Stimulated activated CD8-positive, alpha-beta memory T cell treated with anti-CD3 and anti-CD28 coated beads, Interleukin-7, amount 100 ng/mL, for 1 hour (primary cell): ENCODE measurements at places on chromosomes 13 and 19.

DNA sequence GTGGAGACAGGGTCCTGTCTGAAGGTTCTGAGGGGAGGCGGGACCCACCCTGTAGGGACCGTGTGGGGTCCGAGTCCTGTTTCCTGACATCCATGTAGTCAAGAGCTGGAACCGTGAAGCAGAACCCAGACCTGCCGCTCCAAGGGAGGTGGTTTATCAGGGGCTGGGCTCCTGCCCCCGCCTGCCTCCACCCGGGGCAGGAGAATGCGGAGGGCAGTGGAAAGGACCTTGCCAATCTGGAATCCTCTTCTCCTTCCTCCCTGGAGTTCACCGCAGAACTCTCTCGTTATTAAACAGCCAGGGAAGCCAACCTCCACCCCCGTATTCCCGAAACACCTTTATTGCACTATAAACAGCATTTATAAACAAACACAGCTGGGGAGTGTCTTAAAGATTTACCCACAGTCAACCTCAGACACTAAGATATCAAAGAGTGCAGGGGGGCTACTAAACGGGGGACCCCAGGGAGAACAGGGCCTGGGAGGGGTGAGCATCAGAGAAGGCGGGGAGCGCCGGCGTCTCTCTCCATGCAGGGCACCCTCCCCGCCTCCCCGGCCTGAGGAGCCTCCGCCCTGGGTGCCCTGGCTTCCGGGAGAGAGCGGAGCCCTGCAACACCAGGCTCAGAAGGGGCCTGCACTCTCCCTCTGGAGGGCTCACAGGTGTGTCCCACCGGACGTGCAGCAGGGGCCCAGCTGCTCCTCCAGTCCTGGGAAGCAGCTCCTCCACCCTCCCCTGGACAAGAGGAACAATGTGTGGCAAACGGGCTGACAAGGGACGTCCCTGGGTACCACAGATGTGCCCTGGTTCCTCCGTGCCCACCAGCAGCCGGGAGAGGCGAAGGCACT is 3.6 kb downstream of the C2CD4C start:
- no peak for DNase-seq

DNA sequence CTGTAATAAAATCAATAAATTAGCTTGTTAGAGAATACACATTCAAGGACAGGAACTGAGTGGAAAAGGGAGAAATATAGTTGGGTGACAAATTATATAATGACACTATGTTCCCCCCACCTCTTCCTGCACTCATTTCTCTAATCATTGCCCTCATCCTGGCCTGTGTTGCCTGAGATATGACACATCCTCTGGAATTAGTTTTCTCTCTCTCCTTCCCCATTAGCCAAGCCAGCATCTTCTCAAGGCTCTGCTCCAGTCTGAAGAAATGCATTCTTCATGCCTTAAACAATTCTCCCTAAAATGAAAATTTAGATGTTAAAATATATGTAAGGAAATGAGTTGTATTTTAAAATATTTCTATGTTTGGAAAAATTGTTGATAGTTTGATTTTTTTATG is 280.3 kb downstream of the POU4F1 start:
- no peak for DNase-seq

GRCh38 chr19:2015608-2015950 is at the start of gene BTBD2:
BTBD2 (minus strand) TSS chr19:2015714; CDS start chr19:2015703, 11 bp downstream.
- no peak for DNase-seq

GRCh38 chr19:16372065-16372915 is 47.7 kb downstream of the KLF2 start:
- DNase-seq, result no peak

DNA sequence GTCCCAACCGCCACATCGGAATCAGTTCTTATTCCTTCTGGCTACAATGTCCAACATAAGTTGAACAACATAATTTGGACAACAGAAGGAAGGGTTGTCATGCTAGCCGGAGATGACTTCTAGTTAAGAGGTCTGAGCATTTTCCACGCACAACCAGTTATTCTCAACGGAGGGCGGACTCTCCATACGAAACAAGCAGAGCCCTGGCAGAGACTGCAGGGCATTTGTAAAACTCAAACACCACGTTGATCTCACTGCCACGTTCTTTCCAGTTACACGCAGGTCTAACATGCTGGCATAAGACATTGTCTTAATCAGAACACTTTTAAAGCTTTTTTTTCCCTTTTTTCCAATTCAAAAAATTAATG is 38.3 kb upstream of the DCUN1D2 start:
- no peak for DNase-seq

- no peak for DNase-seq
Observed at GRCh38 chr13:102571075-102571474, 25.7 kb upstream of the TPP2 start.

- no peak for DNase-seq
Observed at GRCh38 chr19:19257836-19258588, 15.1 kb downstream of the TM6SF2 start.

DNA sequence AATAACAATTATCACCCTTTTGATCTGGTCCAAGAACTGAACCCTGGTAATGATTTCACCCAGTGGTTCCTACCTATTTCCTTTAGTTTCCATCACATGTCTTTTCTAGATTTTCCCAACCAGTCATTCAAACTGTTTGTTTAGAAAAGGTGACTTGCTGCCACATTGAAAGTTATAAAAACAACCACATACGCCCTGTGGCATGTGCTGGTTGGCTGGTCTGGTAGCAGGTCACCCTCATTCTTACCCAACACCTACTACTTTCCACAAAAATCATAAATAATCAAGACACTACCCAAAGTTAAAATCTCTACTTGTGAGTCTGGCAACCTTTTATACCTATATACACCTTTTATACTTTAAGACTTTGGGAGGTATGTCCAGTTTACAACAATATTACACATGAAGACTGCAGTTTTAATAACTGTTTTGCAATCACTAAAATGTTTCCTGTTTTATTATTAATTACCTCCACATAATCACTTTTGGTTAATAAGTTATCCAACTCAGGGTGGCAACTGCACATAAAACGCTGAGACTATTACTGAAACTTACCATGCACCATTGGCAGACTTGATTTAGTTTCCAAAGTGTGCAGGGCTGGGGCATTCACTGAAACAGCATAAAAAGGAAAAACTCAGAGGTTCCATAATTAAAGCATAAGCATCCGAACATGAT is 38.9 kb downstream of the DZIP1 start:
- DNase-seq, result no peak

- no peak for DNase-seq
Observed at GRCh38 chr13:94308832-94309231, 170.7 kb downstream of the DCT start.

- no peak for DNase-seq
Observed at GRCh38 chr19:3507371-3508120, 1.4 kb downstream of the FZR1 start.

- no peak for DNase-seq
Observed at GRCh38 chr13:95304453-95304852, 3.2 kb upstream of the ABCC4 start.

DNA sequence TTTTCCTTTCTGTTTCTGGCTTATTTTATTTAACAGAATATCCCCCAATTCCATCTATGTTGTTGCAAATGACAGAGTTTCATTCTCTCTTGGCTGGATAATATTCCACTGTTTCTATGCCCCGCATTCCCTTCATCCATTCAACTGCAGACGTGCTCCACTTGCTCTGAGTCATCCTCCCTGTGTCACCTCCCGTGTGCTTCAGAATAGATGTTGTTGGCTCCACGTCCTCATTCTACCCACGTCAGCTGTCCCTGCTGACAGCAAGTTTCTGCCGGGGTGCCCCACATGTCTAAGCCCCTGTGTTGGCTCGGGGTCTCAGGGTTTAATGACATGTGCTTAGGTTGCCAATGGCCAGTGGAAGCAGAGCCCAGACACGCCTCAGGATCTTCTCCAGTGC is 1041.0 kb downstream of the UQCRFS1 start:
- no peak for DNase-seq

- no peak for DNase-seq
Observed at GRCh38 chr13:99087954-99088491, 110.2 kb upstream of the DOCK9 start.

GRCh38 chr19:31553112-31553845 is 204.0 kb upstream of the TSHZ3 start:
- no peak for DNase-seq

- no peak for DNase-seq
Observed at GRCh38 chr13:25178070-25178469, 6.0 kb upstream of the AMER2 start.

- no peak for DNase-seq
Observed at GRCh38 chr13:99984461-99985240, 3.1 kb downstream of the ZIC2 start.

GRCh38 chr19:10885201-10886169 is 14.1 kb downstream of the CARM1 start:
- DNase-seq, result no peak

- DNase-seq, result no peak
Observed at GRCh38 chr19:3609779-3610719, 3.4 kb upstream of the TBXA2R start.

DNA sequence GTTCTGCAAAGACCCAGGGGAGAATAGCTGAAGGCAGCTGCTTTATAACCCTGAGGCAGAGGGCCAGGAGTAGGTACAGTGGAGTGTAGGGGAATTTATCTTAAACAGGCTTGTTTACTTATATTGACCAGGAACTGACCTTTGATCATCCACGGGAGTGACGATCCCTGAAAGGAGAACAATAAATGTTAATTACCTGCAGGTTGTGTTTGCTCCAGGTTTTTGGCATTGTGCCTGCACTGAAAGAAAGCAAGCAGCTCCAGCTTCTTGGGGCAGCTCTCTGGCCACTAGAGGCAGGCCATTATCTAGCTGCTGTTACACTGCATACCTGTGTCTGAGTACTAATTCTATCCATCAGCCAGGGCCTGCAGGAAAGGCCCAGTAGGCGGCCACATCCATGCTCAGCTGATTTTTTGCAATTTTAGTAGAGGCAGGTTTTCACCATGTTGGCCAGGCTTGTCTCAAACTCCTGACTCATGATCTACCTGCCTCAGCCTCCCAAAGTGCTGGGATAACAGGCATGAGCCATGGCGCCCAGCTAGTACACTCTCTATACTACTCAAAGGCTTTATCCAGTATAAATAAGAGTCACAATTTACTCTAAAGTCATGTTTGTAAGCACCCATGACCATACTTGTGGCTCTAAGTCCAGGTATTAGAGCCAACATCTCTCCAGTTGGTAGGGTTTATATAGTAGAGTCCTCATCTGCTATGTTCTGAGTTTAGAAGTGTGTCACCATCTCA is 8.5 kb upstream of the ZNF91 start:
- no peak for DNase-seq

DNA sequence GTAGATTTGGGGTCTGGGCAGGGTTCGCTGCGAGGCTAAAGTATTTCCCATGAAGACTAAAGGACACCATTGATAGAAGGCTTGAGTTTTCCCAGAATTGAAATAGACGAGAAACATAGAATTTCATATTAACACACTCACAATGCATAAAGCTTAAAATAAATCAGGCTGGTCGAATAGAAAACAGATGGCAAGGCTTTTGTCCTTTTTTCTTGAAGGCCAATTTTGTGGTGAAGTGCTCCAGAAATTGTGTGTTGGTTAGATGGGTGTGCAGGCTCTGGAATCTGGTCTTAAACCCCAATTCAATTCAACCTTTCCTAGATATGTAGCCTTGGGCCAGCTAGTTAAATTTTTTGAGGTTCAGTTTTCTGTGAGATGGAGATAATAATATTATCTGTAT is 56.9 kb upstream of the LRCH1 start:
- no peak for DNase-seq
